ENCODE measurements at places on chromosomes 2 and 18. TPM values are rescaled to one million over a fixed set of nuclear protein-coding genes. Genes with fewer than 3 reads are reported as not detected.
A peak's percentile ranks its signal among the peaks of the same experiment; 100 is the strongest.

- H3K4me3 ChIP-seq: peak overlapping the region; percentile 91
- H3K36me3 ChIP-seq: no peaks in the 10 kb centered on the region
- H3K4me1 ChIP-seq: peaks cover 21% of the 10 kb centered on the region
- peak overlapping the region; percentile 95 for H3K27ac ChIP-seq
- peak; percentile 67 for DNase-seq
- H3K27me3 ChIP-seq: no peaks in the 10 kb centered on the region
Measured at GRCh38 chr2:134919341-134920210, 954 bp downstream of the CCNT2 start.

Gene DES
- total RNA-seq: 0.51 TPM

Gene APCDD1
- not detected for total RNA-seq

Gene ABCB11
- not detected for total RNA-seq

Gene ATOH8
- total RNA-seq: 50.1 TPM

Gene CCL20
- not detected for total RNA-seq

Gene RNF149
- 58.1 TPM for total RNA-seq
